ENCODE measurements at places on chromosomes 11 and 22. TPM values are rescaled to one million over a fixed set of nuclear protein-coding genes. Genes with fewer than 3 reads are reported as not detected.

GRCh38 chr11:83162377-83162776 lies 5.4 kb downstream of the PCF11 start:
- no peak for DNase-seq

The SOX10 gene
- 1.5 TPM for total RNA-seq

DNA sequence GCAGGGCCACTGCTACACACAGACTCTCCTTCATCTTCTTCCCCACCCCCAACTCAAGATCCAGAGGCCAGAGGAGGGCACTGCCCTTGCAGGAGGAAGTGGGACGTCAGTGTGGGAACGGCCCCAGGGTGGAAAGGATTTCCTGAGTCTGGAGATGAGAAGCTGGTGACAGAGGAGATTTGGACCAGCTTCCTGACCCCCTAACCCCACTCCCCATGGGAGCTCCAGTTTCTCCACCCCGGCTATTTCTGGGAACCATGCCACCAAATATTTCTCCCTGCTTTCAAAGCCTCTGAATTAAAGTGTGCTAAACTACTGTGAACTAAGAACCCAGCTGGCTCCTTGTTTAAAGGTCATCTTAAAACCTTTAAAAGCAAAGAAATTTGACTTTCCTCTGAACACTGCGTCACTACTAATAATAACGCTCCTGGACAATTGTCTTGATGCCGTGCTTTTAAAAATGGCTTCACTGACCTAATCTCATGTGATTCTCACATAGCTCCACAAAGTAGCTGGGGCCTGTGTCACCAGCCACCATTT lies 46.6 kb downstream of the CWC15 start:
- DNase-seq: peak; percentile 95

The TYR gene
- total RNA-seq: not detected

The TMPRSS5 gene
- total RNA-seq: 0.60 TPM

- no peak for DNase-seq
Observed at GRCh38 chr11:2801711-2802388, 83.7 kb downstream of the CDKN1C start.

DNA sequence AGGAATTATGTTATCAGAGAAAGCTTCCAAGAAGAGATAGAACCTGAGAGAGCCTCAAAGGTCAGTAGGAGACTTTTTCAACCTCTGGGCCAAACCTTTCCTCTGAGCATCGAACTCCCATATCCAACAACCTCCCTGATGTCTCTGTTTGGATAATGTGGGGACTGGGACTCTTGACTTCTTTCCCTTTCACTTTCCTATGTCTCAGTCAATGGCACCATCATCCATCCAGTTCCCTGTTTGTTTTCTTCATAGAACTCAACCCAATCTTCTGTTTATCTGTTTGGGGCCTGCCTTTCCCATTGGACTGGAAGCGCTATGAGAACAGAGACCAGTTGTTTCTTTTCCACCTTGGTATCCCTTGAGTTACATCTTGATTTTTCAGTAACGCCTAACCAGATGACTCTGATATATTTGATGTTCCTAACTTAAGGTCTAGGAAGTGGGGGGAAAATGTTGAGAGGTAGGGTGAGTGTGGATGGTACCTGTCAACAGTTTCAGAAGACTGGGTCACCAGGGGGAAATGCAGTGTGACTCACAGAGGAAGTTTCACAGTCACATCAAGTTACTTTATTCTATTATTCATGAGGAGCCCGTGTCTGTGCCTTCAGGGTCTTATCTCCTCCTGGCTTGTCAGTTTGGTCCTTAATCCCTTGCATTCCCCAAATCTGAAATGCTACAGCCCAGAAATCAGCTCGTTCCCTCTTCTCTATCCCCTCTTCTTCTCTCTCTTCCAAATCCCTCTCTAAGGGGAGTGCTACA lies 4.5 kb upstream of the KCNE3 start:
- DNase-seq: no peak

GRCh38 chr11:9092072-9092471 lies 673 bp upstream of the SCUBE2 start:
- DNase-seq: no peak

GRCh38 chr11:2134022-2135010 lies 4.9 kb downstream of the IGF2 start:
- DNase-seq: no peak

DNA sequence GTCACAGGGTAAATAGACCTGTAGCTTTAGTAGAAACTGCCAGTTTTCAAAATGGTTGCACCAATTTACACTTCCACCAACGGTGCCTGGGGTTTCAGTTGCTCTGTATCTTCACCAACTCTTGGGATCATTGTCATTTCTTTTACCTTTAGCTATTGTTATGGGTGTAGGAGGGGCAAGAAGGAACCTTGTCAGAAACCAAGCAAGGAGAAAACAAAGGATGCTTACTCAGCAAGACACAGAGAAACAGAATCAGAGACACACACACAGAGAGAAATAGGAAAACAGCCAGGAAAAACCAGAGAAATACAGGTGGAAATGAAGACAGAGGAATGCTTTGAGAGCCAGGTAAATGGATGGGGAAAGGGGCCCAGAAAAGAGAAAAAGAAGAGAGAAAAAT lies 367.6 kb downstream of the MIAT start:
- DNase-seq: no peak

DNA sequence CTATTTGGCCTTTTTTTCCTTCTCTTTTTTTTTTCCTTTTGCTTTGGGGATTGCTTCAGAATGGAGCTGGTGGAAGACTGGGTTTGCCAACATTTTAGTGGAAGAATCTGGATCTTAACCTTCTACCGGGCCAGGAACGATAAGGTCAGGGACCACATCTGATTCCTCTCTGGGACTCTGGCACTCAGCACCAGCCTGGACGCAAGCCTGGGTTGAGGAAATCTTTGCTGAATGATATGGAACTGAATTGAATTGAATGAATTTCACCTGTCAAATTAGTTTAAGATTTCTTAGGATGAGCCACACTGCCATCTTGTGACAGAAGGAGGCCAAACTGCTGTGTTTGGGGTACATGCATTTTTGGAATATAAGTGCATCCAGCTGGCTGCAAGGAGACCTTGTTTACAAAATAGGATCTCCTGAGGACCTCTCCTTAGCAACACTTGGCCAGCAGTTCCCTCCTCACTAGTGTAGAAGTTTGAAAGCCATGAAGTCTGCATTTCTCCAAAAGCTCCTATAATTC lies 30.4 kb downstream of the TPBGL start:
- peak; percentile 12 for DNase-seq

The MUC2 gene
- total RNA-seq: not detected

All from kidney (tissue), 22 donors.